ENCODE measurements at places on chromosomes 16 and 17. TPM values are rescaled to one million over a fixed set of nuclear protein-coding genes. Genes with fewer than 3 reads are reported as not detected.

The CDT1 gene
- 9.4 TPM for total RNA-seq

The FZD2 gene
- 0.88 TPM for total RNA-seq

The FADS6 gene
- total RNA-seq, result not detected

The TBX2 gene
- total RNA-seq, result not detected

The KRT32 gene
- not detected for total RNA-seq

The LRRC36 gene
- 0.32 TPM for total RNA-seq

The GPR142 gene
- not detected for total RNA-seq

The PAM16 gene
- 20.5 TPM for total RNA-seq

The SYNGR2 gene
- 35.8 TPM for total RNA-seq

The SLFN14 gene
- not detected for total RNA-seq

The HAS3 gene
- total RNA-seq, result 4.1 TPM

The SHISA6 gene
- total RNA-seq, result not detected

The KLHL10 gene
- total RNA-seq, result not detected

The PPP1R9B gene
- 29.7 TPM for total RNA-seq

The CTRL gene
- 0.35 TPM for total RNA-seq

The TBC1D3I gene
- total RNA-seq, result 0.14 TPM

The CBX8 gene
- total RNA-seq, result 1.4 TPM

The CDH3 gene
- total RNA-seq, result 0.18 TPM

The CD300H gene
- total RNA-seq, result not detected

The AOC2 gene
- total RNA-seq, result 0.49 TPM

The ATXN2L gene
- total RNA-seq, result 32.2 TPM

The PRDM7 gene
- not detected for total RNA-seq

The HIGD1B gene
- total RNA-seq, result not detected

The KRT16 gene
- total RNA-seq, result 0.63 TPM

The EME1 gene
- 5.5 TPM for total RNA-seq

The SLC16A11 gene
- total RNA-seq, result 0.78 TPM

The C16orf54 gene
- not detected for total RNA-seq

The HOXB13 gene
- total RNA-seq, result not detected

The KDM8 gene
- total RNA-seq, result 2.4 TPM

The LLGL1 gene
- 36.4 TPM for total RNA-seq

The EFTUD2 gene
- total RNA-seq, result 226 TPM

The ZNF287 gene
- 4.0 TPM for total RNA-seq

The TM4SF5 gene
- not detected for total RNA-seq

The STX1B gene
- 0.39 TPM for total RNA-seq

The GCGR gene
- not detected for total RNA-seq
